ENCODE measurements at places on chromosomes 5 and 9.

DNA sequence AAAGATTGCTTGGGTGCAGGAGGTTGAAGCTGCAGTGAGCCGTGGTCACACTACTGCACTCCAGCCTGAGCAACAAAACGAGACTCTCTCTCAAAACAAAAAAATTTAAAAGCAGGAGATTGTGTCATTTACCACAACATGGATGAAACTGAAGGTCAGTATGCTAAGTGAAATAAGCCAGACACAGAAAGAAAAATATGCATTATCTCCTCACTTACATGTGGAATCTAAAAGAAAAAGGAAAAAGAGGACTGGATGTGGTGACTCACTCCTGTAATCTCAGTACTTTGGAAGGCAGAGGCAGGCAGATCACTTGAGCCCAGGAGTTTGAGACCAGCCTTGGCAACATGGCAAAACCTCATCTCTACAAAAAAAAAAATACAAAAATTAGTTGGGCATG, 146.8 kb upstream of the DAPK1 start:
- no peak for DNase-seq

- no peak for DNase-seq
These were observed 84.8 kb downstream of the CFAP77 start for GRCh38 chr9:132494857-132495256.

DNA sequence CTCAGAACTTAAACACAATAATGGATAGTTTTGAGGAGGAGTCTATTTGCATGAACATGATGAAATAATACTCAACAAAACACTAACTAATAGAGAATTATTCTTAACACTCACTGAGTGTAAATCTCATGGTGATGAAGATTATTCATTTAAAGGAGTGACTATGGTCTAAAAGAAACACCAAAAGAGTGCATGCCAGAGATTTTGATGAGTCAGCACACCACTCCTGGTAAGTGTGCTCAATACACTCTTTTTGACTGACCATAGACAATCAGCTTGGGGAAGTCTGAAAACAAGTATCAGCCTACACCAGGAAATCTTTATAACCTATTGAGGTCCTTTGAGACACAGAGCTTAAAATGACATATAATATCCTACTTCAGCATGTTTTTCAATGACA, 6.8 kb upstream of the FST start:
- DNase-seq: no peak

- DNase-seq: no peak
These were observed 5.8 kb upstream of the IFNA1 start for GRCh38 chr9:21434202-21435014.

DNA sequence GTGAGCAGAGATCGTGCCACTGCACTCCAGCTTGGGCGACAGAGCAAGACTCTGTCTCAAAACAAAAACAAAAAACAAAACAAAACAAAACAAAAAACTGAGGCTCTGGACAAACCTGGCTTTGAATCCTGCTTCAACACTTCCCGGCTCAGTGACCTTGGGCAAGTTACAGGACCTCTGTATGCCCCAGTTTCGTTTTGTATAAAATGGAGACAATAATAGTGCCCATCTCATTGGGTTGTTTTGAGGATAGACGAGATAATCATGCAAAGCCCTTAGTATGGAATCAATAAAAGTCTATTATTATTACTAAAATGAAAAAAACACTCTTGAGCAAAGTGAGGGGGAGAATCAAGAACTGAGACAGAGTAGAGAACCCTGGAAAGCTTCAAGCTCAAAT, 184.9 kb downstream of the ATP10B start:
- no peak for DNase-seq
